SW 1271 (cell line): ENCODE measurements at places on chromosomes 13 and 19.
A peak's percentile ranks its signal among the peaks of the same experiment; 100 is the strongest.

DNA sequence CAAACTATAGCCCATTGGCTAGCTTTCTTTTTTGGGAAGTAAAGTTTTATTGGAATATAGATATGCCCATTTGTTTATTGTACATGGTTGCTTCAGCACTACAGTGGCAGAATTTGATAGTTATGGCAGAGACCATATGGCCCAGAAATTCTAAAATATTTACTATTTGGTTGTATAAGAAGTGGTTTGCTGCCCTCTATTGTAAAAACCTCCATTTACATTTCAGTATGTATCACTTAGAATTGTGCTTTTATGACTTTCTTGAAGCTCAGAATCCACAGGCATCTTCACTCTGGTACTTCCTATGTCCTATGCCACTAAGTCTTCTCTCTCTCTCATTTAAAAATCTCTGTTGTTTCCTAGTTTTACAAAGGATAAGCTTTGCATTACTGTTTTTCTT lies 37.7 kb downstream of the DLEU7 start:
- no peak for DNase-seq

DNA sequence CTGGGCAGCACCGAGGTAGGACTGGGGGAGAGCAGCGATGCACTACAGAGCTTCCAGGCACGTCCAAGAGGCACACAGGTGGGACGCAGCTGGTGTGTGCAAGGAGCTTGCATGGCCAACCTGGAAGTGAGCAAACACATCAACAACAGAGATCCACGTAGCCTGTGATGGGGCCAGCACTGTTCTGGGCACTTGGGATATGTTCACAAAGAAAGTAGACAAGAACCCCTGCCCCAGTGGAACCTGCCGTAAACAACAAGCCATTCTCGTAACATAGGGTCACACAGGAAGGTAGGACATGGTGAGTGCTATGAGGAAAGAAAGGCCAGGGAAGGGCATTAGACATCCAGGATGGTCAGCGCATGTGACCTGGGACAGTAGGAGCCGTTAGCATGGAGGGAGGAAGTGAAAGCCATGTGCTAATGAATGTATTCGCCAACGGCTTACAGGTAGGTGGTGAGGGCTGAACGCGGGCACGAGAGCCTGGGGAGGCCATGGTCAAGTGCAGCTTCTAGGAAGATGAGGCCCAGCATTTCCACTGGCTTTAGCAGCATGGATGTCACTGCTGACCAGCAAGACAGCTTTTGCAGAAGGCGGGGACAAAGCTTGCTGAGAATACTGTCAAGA lies 105.5 kb downstream of the TEX26 start:
- no peak for DNase-seq

DNA sequence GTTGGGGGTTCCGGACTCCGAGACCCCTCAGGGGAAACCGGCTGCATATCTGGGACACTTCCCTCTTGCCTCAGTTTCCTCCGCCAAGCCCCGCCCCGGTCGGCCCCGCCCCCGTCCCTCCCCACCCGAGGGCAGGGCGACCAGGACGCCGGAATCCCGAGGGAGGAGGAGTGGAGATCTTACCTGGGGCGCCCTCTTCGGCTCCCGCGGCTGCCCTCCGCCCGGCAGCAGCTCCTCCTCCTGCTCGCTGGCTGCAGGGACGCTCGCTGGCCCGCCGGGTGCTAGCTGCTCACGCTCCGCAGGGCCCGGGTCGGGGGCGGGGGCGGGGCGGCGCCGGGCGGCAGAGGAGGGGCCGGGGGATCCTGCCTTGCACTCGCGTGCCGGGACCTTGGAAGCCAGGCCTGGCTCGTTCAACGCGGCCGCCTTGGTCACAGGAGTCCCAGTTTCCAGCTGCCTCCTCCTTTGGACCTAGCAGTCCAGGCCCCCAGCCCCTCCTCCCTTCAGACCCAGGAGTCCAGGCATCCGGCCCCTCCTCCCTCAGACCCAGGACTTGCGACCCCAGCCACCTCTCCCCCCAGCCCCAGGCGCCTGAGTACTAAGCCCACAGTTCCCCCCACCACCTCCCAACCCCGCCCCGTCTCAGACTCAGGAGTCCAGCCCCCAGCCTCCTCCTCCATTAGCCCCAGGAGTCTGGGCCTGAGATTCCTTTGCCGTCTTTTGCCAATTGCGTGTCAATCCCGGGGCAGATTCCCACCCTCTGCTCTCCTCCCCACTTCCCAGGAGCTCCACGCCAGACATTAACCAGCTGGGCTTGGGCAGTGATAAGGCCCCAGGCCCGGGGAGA lies at the start of gene NTF4:
TSS of gene NTF4 (minus strand) at position 51 of the 844 bp plus-strand sequence. CDS start 2,821 bp downstream, outside the sequence.
- peak; percentile 20 for DNase-seq

DNA sequence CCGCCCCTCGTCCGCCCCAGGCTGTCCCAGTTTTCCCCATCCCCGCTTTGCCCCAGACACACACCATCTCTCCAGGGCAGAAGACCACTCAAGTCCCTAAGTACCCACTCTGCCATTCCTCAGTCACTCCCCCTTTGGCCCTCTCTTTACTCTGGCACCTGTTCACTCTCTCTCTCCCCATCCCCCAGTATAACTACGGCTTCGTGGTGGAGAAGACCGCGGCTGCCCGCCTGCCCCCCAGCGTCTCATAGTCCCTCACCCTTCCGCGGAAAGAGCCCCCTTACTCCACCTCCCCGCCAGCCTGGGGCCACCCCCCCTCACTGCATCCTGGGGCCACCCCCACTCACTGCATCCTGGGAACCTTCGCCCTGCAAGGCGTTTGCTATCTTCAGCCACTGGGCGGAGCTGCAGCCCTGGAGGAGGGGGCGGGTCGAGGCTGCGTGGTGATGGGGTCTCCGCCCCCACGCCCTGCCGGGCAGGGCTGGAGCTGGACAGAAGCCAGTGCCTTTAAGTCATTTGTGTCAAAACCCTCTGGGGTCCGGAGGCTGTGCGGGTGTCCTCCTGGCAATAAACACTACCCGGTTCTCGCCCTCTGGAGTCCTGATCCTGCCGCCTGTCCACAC lies 5.0 kb downstream of the MVB12A start:
- no peak for DNase-seq

GRCh38 chr13:81957121-81957520 lies 1616.2 kb upstream of the SPRY2 start:
- DNase-seq, result no peak

- no peak for DNase-seq
Observed at GRCh38 chr13:78777976-78778375, 119.0 kb upstream of the OBI1 start.

DNA sequence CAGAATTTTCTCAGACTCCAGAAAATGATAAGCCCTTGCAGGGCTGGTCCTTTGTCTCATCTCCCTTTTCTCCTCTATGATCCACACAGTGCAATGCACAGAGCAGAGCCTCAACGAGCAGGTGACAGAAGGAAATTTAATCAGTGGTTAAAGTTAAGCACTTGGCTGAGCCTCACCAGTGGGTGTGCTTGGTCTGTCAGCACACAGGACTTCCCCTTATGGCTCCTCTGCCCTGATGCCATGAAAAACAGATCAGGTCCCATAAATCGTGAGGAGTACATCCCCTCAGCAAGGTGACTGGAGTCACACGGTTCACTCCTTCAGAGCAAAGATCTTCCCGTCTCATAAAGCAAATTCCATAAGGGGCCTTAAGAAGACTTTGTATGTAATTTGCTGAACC lies 818.2 kb downstream of the UQCRFS1 start:
- DNase-seq, result no peak

GRCh38 chr19:53962887-53963431 lies at the start of gene CACNG8:
Gene CACNG8, plus strand, starts transcription at chr19:53962937.
- no peak for DNase-seq

DNA sequence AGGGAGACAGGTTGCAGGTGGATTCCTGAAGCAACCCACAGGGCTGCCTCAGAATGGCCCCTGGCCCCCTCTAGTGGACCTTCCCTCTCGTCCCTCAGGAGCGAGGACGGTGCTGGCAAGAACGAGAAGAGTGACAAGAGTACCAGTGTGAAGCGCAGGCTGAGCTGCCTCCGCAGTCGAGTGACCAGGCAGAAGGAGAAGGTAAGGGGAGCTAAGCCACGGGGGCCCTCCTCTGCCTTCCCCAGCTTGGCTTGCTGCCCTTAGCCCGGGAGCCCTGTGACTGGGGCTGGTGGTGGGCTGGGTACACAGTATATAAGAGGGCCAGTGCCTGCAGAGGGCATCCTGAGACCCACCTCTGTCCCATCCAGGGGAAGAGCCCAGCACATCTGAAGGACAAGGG lies 34.0 kb downstream of the ARHGEF18 start:
- DNase-seq, result no peak

DNA sequence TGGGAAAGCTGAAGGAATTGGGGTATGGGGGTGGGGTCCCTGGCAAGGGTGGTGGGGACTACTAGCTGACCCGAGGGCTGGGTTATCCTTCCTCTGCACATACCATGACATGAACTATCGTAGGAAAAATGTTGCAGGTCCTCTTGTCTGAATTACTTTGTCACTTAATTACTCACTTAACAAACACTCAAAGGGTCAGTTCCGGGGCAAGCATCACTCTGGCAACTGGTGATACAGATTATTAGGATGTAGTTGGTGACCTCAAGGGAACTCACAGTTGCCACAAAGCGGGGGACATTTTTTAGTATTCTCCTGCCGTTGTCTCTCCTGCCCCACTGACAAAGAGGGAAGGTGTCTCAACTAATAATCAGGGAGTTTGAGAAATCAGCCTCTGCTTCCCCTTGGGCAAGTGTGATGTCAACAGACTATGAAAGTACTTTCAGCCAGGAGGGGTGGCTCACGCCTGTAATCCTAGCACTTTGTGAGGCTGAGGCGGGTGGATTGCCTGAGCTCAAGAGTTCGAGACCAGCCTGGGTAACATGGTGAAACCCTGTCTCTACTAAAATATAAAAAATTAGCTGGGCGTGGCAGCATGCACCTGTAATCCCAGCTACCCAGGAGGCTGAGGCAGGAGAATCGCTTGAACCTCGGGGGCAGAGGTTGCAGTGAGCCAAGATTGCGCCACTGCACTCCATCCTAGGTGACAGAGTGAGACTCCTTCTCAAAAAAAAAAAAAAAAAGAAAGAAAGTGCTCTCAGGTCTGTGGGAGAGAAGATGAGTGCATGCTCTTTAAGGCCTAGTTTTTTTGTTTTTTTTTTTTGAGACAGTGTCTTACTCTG lies 10.3 kb downstream of the DNAJB1 start:
- DNase-seq, result peak; percentile 89

- DNase-seq, result no peak
Observed at GRCh38 chr13:74761801-74762757, 627.9 kb upstream of the KLF12 start.

- no peak for DNase-seq
Observed at GRCh38 chr13:42997381-42997780, 5.3 kb upstream of the EPSTI1 start.

GRCh38 chr19:42242069-42242511 lies 312 bp downstream of the GSK3A start:
- DNase-seq, result no peak

DNA sequence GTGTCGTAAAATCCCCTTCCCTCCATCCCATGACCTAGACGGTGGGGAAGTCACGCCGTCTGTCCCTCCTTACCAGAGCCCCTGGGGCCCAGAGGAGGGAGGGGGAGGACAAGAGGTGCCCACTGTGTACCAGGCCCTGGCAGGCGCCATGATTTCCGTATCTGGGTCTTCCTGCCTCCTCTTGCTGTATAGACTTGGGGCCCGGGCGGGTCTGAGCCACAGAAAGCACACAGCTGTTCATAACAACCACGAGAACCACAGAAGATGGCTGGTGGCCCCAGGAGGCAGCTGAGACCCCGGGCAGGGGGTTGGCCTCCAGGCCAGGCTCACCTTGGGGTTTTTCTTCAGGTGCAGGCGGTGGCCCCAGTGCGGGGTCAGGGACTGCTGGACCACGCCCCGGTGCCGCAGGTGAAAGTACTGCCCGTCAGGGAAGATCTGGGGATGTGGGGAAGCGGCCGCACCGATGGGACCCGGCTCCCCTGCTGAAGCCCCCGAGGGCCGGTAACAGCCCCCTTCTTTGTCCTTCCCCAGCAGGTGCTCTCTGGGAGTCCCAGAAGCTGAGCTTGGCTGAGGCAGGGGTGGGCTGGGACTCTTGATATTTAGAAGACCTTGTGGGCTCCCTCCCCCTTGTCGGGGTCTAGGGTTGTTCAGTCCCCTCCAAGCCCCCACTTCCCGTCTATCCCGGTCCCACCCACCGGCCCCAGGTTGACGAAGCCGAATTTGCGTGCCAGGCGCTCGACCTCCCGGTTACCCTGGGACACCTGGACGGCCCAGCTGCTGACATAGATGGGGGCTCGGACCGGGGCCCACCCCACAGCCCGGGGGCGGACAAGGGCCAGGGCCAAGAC lies 463 bp downstream of the PCSK4 start:
- no peak for DNase-seq

- DNase-seq, result no peak
Observed at GRCh38 chr19:45862271-45862563, 730 bp downstream of the SYMPK start.

DNA sequence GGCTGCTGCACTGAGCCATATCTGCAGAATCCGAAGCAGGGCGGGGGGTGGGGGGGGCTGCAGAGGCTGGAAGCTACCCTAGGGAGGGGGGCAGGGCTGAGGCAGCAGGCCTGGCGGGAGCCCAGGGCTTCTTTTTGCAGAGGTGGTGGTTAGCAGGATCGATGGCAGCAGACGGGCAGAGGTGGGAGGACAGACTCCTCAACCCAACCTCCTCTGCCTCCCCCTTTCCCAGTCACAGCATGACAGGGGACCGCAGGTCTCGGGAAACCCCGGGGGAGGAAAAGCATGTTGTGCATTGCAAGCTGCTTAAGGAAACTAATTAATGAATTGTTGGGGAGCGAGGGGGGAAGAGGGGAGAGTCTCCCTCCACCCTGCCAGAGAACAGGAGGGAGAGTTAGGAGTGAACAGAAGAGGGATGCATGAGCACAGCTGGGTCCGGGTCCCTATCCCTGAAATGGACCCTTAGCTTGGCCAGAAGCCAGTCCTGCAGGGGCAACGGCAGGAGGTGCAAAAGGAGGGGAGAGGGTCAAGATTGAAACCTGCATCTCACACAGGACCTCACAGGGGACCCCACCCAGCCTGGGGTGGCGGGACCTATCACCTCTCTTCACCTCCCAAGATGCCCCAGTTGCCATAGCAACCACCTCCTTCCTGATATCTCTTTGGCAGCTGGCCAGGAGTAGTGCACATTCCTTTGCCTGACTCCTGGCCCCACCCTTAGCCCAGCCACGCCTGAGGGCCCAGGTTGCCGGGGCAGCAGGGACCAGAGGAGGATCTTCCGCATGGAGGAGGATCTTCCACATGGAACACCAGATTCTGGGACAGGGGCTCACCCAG lies 1.8 kb downstream of the FXYD7 start:
- peak; percentile 50 for DNase-seq

DNA sequence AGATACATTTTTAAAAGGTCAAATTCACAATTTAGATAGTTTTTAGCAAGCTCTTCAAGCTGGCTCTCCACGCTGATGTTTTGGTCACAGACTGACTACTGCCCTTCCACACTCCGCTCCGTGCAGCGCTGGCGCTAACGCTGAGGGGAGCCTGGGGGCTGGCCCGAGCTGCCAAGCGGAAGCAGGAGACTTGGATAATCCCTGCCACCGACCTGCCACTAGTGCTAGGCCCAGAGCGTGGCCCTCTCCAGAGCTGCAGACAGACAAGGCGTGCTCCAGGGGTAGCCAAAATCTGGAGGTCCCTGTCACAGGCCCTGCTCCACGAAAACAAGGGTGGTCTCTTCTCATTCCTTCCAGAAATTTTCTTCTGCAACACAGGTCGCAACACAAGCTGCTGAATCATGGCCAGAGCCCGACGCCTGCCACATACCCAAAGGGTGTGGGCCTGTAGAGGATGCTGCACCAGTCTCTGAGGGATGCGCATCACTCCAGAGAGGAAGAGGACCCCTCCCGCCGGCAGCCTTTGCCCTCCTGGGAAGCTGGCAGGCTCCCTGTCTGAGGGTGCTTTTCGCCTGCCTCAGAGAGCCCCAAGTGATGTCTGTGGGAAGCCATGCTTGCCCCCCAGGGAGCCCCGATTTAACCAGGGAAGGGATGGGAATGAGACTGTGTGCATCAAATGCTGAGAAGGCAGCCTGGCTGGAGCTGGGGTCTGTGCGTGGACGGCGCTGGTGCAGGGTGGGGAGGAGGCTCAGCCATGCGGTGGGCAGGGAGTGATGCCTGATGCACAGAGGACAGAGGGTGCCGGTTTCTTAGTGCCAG lies 21.6 kb downstream of the CAPS start:
- no peak for DNase-seq
